ENCODE measurements at places on chromosomes 4 and X. TPM values are rescaled to one million over a fixed set of nuclear protein-coding genes. Genes with fewer than 3 reads are reported as not detected.

Gene ATP8A1
- 255 TPM for total RNA-seq

DNA sequence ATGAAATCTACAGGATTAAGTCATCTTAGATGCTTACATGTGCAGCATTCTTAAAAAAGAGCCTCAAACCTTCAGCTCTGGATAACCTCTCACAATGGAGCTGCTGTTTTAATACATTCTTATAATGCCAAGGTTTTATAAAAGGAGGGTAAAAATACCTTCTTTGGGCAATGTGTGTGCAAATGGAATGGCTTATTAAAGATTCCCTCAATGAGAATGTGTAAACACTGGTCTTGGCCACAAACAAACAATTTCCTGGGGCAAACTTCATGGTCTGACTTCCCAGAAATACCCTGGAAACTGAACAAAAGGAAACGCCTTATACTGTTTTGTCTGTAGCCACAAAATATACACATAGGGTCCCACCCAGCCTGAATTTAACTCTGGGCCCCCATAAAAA is 148.6 kb upstream of the INTU start:
- no peak overlapping the region for H3K27ac ChIP-seq
- no peak for DNase-seq
- H3K36me3 ChIP-seq = no peaks in the 10 kb centered on the region
- H3K4me3 ChIP-seq = no peak overlapping the region

DNA sequence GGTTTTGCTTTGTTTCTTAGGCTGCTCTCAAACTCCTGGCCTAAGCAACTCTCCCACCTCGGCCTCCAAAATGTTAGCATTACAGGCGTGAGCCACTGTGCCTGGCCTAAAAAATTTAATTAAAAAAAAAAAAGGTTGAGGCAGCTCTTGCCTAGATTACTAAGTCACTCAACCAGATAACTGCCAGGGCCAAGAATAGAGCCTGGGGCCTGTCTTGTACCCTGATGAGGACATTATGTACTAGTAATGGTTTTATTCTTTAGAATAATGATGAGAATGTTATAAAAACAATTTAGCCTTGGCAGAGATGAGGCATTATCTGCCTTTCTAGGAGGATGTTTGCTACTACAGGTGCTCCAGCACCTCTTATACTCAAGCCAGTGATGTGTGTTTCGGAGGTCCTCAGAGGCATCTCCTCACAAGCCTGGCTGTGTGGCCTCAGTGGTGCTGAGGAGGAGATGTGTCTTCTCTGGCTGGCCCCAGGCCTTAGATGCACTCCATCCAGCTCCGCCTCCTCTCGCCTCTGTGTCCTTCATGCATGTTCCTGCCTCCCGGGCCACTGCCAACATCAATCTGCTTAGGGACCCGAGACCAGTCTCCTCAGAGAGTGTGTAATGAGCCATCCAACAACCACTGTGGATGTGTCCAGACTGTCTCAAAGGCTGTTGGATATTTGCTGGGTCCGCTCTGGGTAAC is 337.7 kb upstream of the GATB start:
- H3K36me3 ChIP-seq = no peaks in the 10 kb centered on the region
- H3K4me1 ChIP-seq = no peaks in the 10 kb centered on the region
- no peak for DNase-seq
- H3K27me3 ChIP-seq = no peaks in the 10 kb centered on the region

DNA sequence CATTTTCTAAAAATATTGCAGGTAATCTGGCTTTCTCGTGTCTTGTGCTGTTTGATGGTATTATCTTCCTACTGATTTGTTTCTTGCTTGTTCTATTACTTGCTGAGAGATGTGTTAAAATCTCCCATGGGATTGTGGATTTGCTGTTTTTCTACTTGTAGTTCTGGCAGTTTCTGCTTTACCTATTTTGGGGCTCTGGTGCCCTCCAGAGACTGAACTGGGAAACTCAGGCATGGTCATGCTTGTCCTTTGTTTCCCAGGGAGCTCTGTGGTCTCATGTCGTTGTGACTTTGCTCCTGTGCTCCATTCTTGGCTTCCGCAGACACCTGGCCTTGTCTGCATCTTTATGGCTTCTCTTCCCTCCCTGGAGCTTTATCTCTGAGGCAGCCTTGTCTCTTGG is 39.5 kb downstream of the NSD2 start:
- H3K4me1 ChIP-seq = peaks cover 34% of the 10 kb centered on the region
- H3K36me3 ChIP-seq = peaks cover 4% of the 10 kb centered on the region
- no peak overlapping the region for H3K4me3 ChIP-seq

- no peak overlapping the region for H3K27ac ChIP-seq
- H3K4me3 ChIP-seq = no peak overlapping the region
- no peaks in the 10 kb centered on the region for H3K27me3 ChIP-seq
Observed at GRCh38 chr4:184262901-184263300, 45.2 kb upstream of the ENPP6 start.

- peaks cover 9% of the 10 kb centered on the region for H3K4me1 ChIP-seq
- no peak overlapping the region for H3K4me3 ChIP-seq
- no peaks in the 10 kb centered on the region for H3K27me3 ChIP-seq
Observed at GRCh38 chrX:72124540-72125201, 7.0 kb downstream of the RTL5 start.

DNA sequence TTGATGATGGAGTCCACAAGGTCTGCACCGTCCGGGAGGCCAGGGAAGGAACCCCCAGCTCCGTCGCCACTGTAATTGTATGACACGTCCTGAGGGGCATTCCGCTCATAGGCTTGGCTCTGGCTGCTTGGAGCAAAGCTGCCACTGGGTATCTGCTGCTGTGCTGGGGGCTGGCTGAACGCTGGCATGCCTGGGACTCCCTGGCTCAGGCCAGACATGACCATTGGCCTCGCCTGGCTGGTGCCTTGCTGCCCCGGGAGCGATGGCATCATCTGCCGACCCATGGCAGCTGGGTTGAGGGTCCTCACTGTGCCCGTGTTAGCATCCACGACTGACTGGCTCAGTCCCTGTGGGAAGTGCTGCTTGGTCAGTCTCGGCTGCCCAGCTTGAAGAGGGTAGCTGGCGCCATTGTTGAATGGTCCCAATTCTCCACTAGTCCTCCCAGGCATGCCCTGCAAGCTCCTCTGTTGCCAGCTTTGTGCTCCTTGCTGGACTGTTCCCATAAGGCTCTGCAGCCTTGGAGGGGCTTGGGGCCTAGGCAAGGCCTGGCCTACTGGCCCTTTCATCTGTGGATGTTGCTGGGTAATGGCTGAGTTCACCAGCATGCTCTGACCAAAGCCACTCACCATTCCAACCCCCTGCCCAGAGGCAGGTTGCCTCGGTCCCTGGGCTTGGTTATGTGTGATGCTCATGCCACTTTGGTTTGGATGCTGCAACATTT is 53.9 kb downstream of the MGST2 start:
- DNase-seq = no peak
- H3K27ac ChIP-seq = no peak overlapping the region
- H3K4me1 ChIP-seq = no peaks in the 10 kb centered on the region
- no peaks in the 10 kb centered on the region for H3K27me3 ChIP-seq
